ENCODE measurements at places on chromosomes 7 and 10.

GRCh38 chr10:36736311-36736710, 389.1 kb upstream of the ANKRD30A start:
- no peak for DNase-seq

DNA sequence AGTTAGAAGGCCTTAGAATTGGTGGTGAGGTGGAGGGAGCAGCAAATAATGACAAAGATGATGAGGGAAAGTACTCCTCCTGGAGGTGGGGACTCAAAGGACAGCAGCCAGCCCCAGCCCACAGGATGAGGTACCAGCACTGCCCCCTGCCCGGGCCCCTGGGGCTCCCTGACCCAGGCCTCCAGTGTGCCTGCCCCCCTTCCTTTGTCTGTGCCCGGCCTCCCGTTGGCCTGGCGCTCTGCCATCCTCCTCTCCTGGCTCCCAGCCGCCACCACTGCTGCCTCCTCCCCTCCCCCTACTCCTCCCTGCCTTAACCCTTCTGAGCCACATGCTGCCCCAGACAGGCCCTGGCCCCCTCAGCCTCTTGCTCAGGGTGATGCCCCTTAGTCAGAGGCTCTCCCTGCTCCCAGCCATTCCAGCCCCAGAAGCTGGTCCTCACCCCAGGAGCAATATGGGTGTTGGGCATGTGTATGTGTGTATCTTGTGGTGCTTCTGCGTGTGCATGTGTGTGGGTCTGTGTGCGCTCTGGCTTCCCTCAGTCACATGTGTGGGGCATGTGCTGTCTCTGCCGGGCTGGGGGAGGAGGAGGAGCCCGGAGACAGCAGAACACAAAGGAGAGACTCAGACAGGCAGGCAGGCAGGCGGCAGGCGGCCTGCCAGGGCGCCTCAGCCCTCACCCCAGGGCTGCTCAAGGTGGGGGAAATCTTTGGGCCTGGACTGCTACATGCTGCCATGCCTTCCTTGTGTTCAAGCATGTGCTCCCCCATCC, 2.6 kb downstream of the LDB1 start:
- peak; percentile 49 for DNase-seq

DNA sequence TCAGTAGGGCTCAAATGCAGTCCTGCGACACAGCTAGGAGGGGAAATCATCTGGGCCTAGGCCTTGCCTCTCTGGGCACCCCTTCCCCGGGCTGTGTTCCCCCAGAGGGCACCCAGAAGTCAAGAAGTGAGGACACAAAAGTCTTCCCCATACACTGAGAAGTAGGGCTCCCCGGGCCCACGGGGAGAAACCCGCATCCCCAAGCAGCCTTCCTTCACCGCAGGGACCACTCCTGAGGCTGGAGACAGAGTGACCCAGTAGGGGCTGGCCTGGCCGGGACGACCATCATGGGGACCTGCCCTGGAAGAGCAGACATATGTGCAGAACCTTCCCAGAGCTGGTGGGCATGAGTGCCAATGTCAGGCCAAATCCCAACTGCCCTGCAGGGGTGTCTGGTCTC, 163.5 kb downstream of the GFRA1 start:
- no peak for DNase-seq

DNA sequence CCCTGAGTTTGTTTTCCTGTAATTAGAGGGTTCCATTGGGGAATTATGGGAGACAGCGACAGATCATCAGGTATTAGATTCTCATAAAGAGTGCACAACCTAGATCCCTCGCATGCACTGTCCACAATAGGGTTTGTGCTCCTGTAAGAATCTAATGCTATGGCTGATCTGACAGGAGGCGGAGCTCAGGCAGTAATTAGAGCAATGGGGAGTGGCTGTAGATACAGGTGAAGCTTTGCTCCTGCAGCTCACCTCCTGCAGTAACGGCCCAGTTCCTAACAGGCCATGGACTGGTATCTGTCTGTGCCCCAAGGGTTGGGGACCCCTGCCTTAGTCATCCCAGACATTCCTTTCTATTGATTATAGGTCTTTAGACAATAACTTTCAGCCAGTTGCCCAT, 894 bp upstream of the ZSCAN21 start:
- DNase-seq: no peak

DNA sequence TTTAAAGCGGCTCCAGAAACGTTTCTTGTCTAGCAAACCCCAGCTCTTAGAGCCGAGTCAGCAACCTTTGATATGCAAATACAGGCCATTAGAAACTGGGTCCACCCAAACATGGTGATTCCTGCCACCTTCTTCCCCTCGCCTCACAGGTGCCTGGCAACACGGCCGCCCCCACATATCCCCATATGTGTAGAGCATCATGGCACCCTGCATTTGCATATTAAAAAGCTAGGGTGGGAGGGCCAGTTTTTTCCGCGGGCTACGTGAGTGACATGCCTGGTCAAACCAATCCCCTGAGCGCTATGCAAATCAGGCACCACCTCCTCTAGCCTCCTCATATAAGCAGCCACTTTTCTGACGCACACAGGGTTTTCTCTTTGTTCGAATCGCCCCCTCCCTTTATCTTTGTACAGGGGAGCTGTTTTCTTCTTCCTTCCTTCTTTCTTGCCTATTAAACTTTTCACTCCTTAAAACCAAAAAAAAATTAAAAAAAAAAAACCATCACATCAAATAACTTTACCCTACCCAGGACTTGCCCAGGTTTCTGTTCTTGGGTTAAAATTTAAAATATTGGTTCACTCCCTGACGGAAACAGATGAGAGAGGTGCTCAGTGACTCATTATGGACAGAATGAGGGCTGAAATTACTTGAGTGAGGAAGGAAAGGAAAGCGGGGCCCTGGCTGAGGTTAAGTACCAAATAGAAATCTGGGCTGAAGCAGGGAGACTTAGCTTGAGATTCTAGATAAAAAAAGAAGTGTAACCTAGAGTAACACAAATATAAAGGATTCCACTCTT, 59.8 kb downstream of the COA1 start:
- DNase-seq: peak; percentile 59
